ENCODE measurements at places on chromosomes 12 and 14.

GRCh38 chr14:68377459-68377858 lies 415.4 kb downstream of the ZFP36L1 start:
- no peak for DNase-seq

GRCh38 chr14:58239244-58240195 lies 5.1 kb upstream of the PSMA3 start:
- no peak for DNase-seq

DNA sequence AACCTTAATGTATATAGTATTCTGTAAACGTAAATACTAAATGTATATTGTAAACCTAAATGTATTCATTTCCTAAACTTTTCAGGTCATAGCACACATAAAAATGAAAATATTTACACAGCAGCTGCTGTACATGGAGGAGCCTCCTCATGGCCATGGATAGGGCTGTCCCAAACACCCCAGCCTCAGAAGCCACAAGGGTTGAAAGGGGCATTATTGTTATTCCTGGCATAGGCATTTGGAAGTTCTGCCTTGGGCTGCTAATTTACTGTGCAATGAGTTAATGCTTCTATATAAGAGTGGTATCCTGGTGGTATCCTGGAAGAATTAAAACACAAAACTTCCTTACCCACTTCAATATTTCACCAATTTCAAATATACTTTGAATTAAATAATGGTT lies 159.4 kb downstream of the SLC5A8 start:
- no peak for DNase-seq

- DNase-seq: no peak
Measured at GRCh38 chr12:20950248-20950647, 139.7 kb downstream of the SLCO1B3 start.

DNA sequence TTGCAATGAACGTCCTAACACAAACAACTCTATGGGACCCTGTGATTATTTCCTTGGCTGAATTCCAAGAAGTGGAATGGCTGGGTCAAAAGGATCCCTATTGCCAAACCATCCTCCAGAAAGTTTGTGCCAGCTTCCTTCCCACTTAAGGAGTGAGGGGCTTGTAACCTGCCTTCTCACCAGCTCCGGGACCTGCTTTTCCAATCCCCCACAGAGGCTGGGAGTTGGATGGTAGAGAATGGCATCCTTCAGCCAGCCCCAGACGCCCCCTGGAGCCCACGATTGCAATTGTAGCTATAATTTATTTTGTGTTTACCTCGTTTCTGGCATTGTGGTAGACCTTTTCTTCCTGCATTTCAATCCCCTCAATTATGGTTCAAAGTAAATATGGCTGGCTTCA lies 9.7 kb upstream of the ZDHHC22 start:
- no peak for DNase-seq

- no peak for DNase-seq
Measured at GRCh38 chr14:34050606-34051005, 99.7 kb upstream of the EGLN3 start.
